ENCODE measurements at places on chromosomes 5 and 9.
A peak's percentile ranks its signal among the peaks of the same experiment; 100 is the strongest.

- no peak for DNase-seq
Measured at GRCh38 chr9:73133921-73134407, 17.7 kb upstream of the ANXA1 start.

DNA sequence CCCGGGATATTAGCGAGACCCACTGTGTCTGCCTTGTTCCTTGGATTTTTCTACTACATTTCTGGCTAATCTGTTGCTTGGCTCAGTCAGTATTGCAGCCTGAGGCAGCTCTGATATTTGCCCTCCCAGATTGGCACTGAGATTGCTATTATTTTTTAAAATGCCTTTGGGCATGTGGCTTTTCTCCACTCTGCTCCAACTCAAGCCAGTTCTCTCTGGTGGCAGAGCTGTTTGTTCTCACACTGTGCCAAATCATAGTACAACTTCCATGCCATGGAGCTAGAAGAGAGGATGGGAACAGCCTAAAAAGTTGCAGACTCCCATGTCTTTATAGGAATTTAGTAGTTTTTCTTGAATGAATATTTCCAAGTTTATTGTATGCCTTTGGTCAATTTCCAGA is 155.9 kb upstream of the ATP10B start:
- no peak for DNase-seq

GRCh38 chr5:88092358-88092757 is 176.3 kb downstream of the TMEM161B start:
- DNase-seq = no peak

- DNase-seq = no peak
Measured at GRCh38 chr5:68141494-68141893, 74.1 kb upstream of the PIK3R1 start.

- no peak for DNase-seq
Measured at GRCh38 chr5:81800797-81801196, 49.9 kb upstream of the SSBP2 start.

DNA sequence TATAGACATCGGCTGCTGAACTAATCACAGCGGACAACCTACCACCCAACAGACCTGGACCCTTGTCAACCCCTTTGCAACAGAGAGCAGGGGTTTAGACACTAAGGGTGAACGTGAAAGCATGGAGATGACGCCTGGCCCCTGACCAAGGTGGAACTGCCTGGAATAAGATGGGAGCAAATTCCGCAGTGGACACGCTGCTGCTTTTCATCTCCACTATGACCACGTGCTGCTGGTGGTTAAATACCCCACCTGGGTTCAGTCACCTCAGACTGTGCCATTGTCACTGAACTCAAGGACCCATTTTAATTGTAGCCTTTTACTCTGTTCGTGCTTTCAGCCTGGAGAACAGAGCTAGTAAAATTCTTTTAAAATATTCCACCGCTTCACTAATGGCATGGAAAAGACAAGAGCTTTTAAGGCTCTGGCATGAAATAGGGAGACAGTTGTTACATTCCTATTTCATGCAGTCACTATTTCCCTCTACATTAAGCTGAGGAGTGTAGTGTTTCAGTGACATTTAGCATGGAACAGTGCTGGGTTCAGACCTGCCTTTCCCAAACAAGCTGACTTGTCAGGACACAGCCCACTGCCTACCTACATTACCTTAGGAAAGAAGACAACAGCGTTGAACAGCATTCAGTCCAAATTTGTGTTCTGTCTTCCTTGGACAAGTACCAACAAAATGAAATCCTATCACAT is 96.8 kb downstream of the ANKRD18B start:
- no peak for DNase-seq

GRCh38 chr5:37391591-37391990 is 12.5 kb downstream of the WDR70 start:
- no peak for DNase-seq

GRCh38 chr5:172266676-172267092 is 16.9 kb downstream of the UBTD2 start:
- no peak for DNase-seq

- DNase-seq = no peak
Measured at GRCh38 chr5:85052826-85053225, 668.1 kb upstream of the EDIL3 start.

GRCh38 chr9:90915693-90916092 is 114.1 kb downstream of the SYK start:
- DNase-seq = peak; percentile 72

- no peak for DNase-seq
Measured at GRCh38 chr9:69213647-69214046, 39.6 kb downstream of the TJP2 start.

DNA sequence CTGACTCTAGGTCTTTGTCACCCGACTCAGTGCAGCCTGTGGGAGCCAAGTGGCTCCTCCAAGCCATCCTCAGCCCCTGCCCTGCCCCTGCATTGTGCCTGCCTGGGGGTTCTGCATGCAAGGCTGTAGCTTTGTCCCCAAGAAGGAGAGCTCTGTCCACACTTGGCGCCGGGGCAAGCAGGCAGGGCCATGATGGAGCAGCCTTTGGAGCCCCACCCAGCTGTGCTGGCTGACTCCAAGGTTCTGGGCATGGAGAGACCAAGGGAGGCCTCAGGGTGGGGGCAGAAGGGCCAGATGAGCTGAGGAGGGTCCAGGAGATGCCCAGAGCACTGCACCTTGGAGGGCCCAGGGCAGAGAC is 226.2 kb downstream of the CACNA1B start:
- DNase-seq = no peak

- DNase-seq = no peak
Measured at GRCh38 chr5:122727112-122727541, 47.8 kb upstream of the SNX2 start.

DNA sequence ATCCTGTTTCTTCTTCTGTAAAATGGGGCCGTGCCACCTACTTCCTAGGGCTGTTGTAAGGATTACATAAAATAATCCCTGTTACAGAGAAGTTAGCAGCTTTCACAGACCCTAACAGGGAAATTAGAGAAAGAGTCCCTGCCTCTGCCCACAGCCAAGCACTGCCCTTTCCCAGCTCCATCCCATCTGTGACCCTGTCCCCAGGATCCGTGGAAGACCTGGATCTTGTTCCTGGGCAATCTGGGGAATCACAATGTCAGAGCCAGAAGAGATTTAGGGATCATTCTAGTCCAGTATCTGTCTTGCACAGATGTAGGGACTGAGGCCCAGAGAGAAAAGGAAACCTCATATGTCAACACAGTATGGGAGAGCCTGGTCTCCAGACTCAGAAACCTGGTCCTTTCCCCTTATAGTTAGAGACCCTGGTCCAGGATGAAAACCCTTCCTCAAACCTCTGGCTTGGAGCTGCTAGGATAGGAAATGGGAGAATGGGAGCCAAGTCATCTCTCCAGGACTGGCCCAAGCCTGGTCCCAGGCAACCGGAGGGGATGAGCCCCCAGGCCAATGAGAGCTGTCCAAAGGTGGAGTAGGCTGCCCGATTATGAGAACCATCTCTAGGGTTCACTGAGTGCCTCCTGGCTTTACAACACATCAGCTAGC is 12.5 kb downstream of the LHX6 start:
- DNase-seq = no peak

DNA sequence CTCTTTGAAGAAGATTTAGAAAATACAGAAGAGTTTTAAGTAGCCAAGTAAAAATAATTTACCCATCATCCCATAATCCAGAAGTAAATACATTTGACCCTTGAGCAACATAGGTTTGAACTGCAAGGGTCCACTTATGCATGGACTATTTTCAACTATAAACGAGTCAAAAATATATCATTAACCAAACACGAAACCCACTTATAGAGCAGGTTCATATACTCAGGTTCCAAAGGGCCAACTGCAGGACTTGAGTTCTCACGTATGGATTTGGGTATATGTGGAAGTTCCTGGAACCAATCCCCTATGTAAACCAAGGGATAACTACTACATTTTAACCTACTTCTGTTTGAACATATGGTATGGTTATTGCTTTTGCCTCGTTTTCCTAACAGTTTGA is 5.8 kb downstream of the ABITRAM start:
- DNase-seq = no peak

DNA sequence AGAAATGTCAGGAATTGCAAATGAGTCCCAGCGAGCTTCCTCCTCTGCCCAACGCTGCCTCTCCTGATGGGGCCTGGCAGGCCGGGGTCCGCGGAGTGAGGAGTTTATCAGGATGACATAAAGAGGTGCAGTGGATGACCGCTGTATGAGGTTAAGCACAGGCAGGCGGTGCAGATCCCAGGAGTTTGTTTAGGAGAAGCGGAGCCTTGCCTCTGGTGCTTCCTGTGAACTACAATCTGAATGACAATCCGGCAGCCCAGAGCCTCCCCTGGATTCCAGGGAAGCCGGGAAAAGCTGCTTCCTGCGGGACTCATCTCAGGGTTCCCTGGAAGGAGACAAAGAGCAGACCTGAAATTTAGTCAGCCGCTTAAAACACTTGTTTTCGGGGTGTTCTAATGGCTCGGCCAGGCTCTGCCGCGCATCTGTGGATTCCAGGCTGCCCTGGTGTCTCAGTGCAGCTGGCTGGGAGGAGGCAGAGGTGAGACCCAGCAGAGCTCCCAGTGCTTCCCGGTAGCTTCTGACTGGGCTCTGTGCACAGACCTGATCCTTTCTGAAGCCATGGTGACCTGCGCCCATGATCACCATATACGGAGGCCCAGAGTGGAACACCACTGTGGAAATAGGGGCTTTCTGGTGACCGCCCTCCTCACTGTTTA is 69.8 kb upstream of the IRX4 start:
- DNase-seq = no peak

All from stimulated activated CD8-positive, alpha-beta memory T cell treated with anti-CD3 and anti-CD28 coated beads, Interleukin-4, amount 100 ng/mL, for 48 hours (primary cell).